ENCODE measurements at places on chromosomes 4 and X. TPM values are rescaled to one million over a fixed set of nuclear protein-coding genes. Genes with fewer than 3 reads are reported as not detected.

The CXXC4 gene
- total RNA-seq = 68.0 TPM

The COPS4 gene
- total RNA-seq = 154 TPM

The POF1B gene
- total RNA-seq = 0.23 TPM

The ZFP42 gene
- 1.4 TPM for total RNA-seq

The NAP1L5 gene
- 86.7 TPM for total RNA-seq
